H9 (cell line): ENCODE measurements at places on chromosomes 16 and 17.

- DNase-seq = no peak
Observed at GRCh38 chr17:63649813-63650212, 27.6 kb downstream of the MAP3K3 start.

DNA sequence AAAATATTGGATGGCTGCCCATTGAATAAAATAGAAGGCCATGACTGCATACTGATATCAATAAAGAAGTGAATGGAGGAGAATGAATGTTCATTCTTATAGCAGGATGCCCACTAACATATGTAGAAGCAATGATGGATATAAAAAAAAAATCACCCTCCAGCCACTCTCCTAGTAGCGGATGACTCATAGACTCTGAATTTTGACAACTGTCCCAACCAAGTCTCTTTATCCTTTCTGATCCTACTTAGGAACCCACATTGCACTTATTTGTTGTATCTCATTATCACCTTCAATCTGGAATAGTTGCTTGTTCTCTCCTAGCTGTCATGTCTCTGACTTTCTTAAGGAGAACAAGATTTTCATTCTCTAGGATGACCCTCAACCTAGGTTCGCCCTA lies 429.9 kb downstream of the HS3ST3B1 start:
- no peak for DNase-seq

GRCh38 chr16:76879420-76879819 lies 311.6 kb upstream of the MON1B start:
- DNase-seq = no peak

- DNase-seq = no peak
Observed at GRCh38 chr17:56489980-56490379, 103.5 kb upstream of the NOG start.
